ENCODE measurements at places on chromosomes 6 and 20. TPM values are rescaled to one million over a fixed set of nuclear protein-coding genes. Genes with fewer than 3 reads are reported as not detected.

SLC17A3 gene
- not detected for polyA plus RNA-seq

ANGPT4 gene
- polyA plus RNA-seq, result 0.37 TPM

HLA-DMA gene
- polyA plus RNA-seq, result 11.8 TPM

RNGTT gene
- 4.5 TPM for polyA plus RNA-seq

OOEP gene
- not detected for polyA plus RNA-seq

ANKEF1 gene
- 0.37 TPM for polyA plus RNA-seq

NR2E1 gene
- polyA plus RNA-seq, result not detected

RSPO3 gene
- polyA plus RNA-seq, result 0.20 TPM

RAET1L gene
- not detected for polyA plus RNA-seq

NFATC2 gene
- polyA plus RNA-seq, result 0.43 TPM

All from heart right ventricle (tissue), 16 donors.